ENCODE measurements at places on chromosomes 13 and 19.
A peak's percentile ranks its signal among the peaks of the same experiment; 100 is the strongest.

- DNase-seq: no peak
These were observed 47.9 kb upstream of the ONECUT3 start for GRCh38 chr19:1705367-1705766.

GRCh38 chr13:35629026-35629425 lies 152.5 kb upstream of the MAB21L1 start:
- DNase-seq: no peak

DNA sequence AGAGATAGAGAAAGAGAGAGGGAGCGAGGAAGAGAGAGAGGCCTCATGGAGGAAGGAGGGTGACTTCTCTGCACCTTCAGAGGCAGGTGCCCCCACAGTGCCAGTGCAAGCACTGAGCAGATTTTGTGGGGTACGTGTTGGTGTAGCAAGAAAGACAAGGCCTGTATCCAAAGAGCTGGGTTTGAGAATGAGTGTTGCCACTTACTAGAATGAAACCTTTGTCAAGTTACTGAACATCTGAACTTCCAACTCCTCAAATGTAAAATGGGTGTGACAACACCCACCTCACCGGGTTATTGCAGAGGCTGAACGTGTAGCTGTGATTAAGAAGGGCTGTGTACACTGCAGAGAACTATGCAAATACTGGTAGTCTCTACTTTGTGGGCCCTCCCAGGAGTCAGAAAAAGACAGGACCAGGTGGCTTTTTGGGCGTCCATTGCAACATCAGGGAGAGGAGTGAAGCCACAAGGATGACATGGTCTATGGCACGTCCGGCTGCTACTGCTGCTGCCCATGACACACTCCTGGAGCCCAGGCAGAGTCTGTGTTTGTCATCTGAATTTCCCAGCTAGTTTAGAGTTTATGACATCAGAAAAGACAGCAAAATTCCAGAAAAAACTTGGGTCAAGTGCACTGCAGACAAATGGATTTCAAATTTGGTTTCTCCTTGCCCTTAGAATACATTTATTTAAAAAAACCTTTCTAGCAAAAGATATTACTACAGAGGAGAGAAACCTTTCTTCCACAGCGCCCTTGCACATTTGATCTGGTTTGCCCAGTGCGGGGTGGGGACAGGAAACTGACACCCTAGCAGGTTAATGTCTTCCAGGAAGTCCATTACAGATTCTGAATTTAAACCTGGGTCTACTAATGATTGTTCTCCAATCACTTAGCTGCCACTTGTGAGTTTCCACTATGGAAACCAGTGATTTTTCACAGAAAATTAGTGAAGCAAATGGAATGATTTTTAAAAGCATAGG lies 54.0 kb upstream of the ATP12A start:
- no peak for DNase-seq

DNA sequence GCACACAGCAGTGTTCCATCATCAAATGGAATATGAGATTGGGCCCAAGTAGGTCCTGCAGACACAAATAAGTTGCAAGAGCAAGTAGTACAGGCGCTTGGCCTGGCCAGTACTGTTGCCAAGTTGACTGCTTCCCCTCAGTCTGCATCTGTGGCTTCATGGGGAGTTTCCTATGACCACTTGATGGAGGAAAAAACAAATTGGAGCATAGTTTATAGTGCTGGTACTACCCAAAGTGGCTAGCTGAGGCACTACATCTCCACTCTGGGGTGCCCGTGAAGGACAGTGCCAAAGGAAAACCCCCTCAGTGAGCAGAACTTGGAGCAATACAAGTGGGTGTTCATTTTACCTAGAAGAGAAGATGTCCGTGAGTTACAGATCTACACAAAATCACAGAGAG lies 10.6 kb upstream of the ALOX5AP start:
- DNase-seq: no peak

DNA sequence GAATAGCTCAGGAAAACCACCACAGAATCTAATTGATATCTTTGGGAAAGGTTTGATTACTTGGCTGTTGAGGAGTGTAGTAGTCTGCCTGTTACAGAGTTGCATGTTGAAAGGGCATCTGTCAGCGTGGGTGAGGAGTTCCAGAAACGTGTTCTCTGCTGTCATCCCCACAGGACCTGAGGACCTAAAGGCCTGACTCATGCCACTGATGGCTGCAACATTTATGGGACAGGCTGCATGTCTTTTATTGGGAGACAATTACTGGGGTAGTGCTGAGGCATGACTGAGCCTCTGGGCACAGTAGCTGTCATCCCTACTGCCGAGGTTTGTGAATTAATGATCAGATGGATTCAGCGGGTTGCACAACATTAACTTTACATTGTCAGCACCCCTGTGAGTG lies 525.9 kb downstream of the GPC6 start:
- DNase-seq: no peak

GRCh38 chr19:10927730-10928562 lies 493 bp downstream of the YIPF2 start:
- DNase-seq: no peak

- DNase-seq: peak; percentile 12
These were observed 384 bp downstream of the TRAPPC2B start for GRCh38 chr19:57363688-57364181.

- no peak for DNase-seq
These were observed 1.3 kb upstream of the SPIB start for GRCh38 chr19:50417111-50418081.

DNA sequence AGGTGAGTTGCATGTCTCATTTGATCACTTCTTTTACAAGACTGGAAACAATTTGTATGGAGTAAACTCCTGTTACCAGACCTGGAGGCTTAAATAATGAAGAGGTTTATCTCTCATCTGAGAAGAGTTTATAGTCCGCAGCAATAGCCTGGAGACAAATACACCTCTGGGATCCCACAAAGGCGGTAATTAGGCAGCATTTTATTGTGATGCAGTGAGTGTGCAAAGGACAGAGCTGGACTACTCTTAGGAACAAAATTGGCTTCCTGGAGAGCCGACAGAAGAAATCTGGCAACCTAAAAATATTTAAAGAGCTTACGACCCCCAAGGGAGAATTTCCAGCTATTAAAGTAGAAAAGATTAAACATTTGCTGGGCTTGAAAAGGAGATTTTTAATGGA lies 11.8 kb upstream of the KATNAL1 start:
- no peak for DNase-seq

DNA sequence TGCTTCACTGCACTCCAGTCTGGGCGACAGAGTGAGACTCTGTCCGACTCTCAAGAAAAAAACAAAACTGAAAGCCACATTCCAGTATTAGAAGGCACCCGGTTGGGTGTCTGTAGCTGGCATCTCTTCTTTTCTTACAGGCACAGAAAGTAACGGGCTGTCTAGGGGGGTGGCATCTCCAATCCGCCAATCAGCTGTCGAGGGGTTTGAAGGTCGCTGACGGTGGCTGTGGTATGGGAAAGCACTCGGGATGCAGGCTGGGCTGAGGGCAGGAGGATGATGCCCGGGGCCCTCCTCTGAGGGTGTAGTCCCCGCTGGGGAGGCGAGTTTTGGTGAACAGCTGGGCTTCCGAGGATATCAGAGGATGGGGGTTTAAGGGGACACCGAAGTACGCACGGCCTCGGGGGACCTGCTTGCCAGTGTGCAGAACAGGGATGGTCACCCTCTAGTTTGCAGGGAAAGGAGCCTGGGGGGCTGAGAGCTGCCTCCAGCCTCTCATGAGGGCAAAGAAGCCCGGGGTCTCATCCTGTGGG lies 27.0 kb upstream of the ZBTB7A start:
- no peak for DNase-seq

GRCh38 chr13:58500938-58501337 lies 869.4 kb downstream of the PCDH17 start:
- DNase-seq: no peak

GRCh38 chr19:28727480-28728159 lies 485.3 kb downstream of the UQCRFS1 start:
- DNase-seq: no peak

DNA sequence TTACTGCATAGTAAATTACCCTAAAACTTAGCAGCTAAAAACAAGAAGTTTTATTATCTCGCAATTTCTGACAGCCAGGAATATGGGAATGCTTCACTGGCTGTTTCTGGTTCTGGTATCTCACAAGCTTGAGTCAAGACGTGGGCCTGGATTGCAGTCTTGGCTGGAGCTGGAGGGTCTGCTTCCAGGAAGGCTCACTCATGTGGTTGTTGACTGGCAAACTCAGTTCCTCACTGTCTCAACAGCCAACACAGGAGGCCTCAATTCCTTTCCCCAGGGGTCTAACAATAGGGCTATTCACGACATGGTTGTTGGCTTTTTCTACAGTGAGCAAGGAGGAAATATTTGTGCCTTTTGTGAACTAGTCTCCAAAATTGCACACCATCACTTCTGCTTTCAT lies 146.3 kb downstream of the GPC5 start:
- no peak for DNase-seq
